ENCODE measurements at places on chromosomes 2 and 18.

DNA sequence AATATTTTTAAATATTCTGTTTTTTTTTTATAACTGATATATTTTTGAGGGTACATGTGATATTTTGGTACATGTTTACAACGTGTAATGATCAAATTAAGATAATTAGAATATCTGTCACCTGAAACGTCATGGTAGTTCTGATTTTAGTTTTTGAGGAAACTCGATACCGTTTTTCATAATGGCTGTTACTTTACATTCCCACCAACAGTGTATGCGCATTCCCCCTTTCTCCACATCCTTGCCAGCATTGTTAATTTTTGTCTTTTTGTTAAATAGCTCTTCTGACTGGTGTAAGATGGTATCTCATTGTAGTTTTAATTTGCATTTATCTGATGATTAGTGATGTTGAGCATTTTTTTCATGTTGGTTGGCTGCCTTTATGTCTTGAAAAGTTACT is 206.8 kb upstream of the STON1 start:
- no peak for DNase-seq

DNA sequence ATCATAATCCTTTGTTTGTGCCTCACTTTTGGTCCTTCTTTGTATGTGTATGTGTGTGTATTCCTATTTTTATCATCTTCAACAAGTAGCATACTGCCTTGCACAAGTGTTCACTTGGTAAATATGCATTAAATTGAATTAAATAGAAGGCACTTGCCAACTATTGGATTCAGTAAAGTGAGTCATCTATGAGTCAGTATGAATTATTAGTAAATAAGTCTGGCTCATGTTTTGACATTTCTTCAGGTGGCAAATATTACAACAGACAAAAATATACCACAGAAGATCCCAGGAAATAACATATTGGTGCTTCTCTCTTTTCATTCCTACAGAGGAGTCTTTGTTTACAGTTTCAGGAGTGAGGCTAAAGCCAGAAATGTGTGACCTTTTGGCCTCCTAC is 84.1 kb downstream of the CDK15 start:
- DNase-seq, result no peak

DNA sequence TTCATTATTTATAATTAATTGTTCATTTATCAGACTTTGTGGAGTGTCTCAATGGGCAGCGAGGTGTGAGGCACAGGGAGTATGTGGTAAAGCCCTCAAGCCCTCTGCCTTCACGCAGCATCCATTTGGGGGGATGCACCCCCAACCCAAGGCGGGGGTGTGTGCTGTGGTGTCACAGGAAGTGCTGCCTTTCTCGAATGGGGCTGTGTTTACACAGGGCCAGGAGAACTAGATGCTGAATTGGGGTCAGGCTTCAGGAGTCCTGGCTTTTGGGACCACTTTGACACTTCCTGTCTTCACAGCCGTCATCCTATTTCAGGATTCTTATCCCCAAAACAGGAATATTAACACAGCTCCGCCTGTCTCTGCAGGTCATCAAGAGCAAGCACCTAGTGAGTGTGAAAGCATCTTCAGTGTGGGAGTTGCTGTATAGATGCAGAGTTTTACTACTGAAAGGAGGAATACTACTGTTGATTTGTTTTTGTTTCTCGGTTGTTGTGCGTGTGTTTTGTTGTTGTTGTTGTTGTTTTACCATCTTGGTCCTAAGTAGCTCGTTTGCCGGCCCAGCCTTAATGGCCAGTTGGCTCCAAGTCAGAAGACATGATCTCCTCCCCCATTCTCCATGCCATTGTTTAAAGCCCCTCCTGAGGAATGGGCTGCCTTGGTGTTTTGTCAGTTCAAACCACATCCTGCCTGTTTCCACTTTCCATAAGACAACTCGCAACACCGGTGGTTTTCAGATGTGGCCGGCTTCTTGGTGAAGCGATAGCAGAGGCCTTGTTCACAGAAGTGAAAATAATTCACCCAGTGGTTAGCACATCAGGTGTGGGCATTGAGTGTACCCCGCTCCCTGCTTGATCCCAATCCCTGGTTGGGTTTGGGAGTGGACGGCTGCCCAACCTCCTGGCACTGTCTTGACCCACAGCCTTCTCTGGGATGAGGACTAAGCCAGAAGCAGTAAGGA is 221.3 kb downstream of the BCL2 start:
- DNase-seq, result no peak

GRCh38 chr18:49321797-49322461 is 138.5 kb downstream of the DYM start:
- no peak for DNase-seq

- DNase-seq, result peak; percentile 16
Observed at GRCh38 chr2:219218217-219218731, 484 bp downstream of the ABCB6 start.

- no peak for DNase-seq
Observed at GRCh38 chr2:280650-281110, 7.2 kb downstream of the ALKAL2 start.

- no peak for DNase-seq
Observed at GRCh38 chr2:195810340-195811098, 153.5 kb downstream of the SLC39A10 start.

DNA sequence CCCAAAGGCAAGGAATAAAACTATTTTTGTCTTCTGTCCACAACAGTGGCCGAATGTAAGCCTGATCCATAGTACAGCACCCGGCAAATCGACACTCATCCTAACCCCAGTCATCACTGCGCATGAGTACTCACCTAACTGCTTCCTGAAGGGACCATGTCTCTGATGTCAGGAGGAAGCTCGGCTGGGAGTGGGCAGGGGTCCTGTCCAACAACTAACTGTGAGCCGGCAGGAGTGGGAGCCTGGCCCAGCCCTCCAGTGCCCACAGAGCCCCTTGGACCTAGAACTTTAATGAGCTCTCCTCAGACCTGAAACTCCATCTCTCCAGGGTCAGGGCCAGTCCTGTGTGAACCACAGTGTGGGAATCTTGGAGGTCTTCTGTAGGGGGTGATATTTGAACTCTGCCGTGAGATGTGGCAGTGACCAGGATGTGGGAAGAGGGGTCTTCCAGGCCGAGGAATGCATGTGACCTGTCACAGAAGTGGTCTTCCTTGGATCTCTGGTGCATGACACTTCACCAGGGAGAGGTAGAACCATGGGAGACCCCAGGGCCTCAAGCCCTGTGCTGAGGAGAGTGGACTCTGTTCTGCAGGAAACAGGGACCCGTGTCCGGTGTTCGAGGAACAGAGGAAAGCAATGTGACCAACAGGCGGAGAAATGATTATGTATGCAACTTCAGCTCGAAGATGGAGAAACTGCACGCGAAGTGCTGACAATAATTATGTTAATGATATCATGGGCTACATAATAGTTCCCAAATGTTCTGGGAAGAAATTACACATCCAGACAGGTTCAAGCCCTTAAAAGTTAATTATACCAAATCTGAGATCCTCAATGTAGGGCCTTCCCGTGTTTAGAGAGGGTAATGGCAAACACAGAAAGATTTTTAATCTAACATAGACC is 240.1 kb upstream of the HDAC4 start:
- DNase-seq, result no peak

DNA sequence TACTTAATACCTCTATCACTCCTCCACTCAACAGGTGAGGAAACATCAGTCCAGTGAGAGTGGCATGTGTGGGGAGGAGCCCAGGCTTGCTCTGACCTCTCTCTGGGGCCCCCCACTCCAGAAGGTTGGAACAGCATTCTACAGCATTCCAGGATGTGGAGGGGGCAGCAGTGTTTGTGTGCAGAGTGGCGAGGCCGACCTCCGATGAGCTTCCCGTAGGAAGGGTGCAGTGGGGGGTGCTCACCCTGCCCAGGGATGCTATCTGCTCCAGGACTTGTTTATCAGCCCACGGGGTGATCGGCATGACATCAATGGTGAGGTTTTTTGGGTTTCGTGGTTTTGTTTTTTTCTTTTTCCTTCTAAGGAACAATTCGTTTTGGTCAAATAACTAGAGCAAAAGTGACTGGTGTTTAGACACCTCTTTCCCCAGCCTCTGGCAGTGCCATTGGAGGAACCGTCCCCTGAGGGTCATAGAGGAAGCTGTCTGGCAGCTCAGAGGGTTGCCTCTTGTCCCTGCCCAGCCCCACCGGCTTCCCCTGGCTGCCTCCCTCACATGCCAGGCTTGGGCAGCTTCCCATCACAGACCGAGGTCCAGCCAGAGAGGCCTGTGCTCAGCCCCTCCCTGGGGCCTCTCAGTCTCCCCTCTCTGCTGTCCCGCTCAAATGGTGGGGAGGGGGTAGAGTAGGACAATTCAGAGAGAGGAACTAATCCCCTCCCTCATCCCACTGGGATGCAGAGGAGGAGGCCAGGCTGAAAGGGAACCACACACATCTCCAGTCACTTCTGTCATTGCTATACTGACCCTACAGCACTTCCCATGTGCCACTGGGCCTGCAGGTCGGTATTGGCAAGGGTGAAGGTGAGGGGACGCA is 96.5 kb downstream of the ZFP36L2 start:
- DNase-seq, result no peak

DNA sequence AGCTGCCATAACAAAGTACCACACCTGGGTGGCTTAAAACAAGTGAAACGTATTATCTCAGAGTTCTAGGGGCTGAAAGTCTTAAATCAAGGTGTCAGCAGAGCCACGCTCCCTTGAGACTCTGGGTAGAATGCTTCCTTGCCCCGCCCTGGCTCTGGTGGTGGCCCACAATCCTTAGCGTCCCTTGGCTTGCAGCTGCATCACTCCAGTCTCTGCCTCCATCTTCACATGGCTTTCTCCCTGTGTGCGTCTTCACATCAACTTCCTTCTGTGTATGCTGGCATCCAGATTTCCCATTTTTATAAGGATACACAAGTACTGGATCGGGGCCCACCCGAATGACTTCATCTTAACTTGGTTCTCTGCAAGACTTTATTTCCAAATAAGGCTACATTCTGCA is 62.5 kb downstream of the MRO start:
- DNase-seq, result no peak

GRCh38 chr18:34901299-34901698 is 139.9 kb upstream of the MAPRE2 start:
- DNase-seq, result no peak

Measured in NCI-H1105 (cell line).